Naive B cell (primary cell): ENCODE measurements at places on chromosomes 2 and 18.

GRCh38 chr18:77765468-77765867 is 515.8 kb downstream of the GALR1 start:
- DNase-seq, result no peak

- no peak for DNase-seq
Measured at GRCh38 chr2:235066490-235066889, 114.7 kb downstream of the SH3BP4 start.

DNA sequence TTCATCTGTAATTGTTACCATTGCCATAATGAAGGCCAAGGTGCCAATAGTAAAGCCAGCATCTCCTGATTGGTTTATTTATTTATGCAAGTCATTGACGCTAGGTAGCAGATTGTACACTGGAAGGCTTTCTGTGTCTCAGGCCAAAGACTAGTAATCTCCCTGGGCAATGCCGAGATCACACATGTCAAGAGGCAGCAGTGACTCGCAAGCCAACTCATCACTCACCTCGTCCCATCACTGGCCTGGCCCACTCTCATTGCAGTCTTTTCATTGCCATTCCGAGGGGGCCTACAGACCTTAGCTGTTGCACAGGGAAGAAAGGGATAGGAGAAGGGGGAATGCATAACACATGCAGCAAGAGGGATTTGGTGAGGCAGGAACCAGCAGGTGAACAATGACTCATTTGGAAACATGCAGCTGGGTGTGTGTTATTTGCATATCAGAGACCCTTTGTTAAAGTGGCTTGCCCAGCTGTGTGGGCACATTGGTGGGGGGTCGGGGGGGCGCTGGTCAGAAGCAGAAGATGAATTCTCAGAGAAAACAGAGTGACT is 448.7 kb upstream of the HNRNPA3 start:
- no peak for DNase-seq

- DNase-seq, result no peak
Measured at GRCh38 chr2:20676353-20677215, 9.6 kb downstream of the GDF7 start.

DNA sequence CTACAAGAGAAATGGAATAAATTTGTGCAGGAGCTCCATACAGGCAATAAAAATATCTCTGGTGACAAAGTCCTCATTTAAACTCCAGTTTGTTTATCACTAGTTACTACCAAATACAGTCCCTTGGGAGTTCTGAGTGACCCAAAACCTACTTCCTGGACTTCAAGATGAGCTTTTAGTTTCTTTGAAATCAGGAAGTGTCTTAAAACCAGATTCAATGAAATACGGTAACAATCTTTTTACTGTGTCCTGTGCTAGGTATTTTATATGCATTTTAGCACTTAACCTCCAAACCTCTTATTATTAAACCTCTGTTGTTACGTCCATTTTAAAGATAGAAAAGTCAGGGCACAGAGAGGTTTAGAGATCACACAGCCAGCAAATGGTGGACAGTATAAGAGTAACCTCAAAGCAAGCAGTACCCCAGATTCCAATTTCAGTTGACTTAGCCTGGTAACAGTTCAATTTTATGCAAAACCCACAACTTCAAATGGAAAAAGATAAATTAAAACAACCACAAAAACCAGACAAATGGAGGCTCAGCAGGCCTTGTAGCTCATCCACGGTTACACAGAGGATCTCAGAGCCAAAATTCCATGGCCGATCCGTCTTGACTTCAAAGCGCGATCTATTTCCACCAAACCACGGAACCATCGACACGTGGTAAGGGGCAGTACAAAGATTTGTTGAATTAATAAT is 1.3 kb upstream of the KCMF1 start:
- peak; percentile 54 for DNase-seq

DNA sequence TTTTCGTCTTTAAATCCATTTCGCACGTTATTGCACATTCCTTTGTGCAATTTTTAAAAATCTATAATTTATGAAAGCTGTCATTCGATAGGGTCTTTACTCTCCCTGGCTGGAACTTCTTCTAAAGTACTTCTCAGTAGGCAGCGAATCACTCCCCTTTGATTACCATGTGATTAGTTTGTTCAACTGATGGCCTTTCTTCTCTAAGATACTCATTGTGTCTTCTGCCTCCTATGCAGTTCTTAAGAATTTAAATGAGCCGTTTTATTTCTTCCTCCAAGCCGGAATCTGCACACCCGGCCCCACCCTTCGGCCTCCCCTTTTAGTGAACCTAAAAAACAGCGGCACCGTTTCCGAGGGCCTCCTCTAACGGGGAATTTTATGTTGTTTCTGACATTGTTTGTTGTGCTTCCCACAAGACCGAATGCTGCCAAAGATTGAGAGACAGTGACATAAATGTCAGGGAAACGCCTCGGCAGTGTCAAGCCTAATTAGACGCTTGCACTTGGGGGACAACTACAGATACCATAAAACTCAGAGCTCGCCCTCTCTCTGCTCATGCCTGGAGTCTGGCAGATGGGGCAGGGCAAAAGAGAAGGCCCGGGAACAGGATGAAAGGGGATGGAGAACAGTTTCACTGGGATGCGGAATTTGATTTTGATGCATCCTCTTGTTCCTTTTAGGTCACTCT is 255.3 kb downstream of the BCL11A start:
- DNase-seq, result no peak
